ENCODE measurements at places on chromosomes 11 and 22. TPM values are rescaled to one million over a fixed set of nuclear protein-coding genes. Genes with fewer than 3 reads are reported as not detected.

SLC22A12 gene
- total RNA-seq, result not detected

DNA sequence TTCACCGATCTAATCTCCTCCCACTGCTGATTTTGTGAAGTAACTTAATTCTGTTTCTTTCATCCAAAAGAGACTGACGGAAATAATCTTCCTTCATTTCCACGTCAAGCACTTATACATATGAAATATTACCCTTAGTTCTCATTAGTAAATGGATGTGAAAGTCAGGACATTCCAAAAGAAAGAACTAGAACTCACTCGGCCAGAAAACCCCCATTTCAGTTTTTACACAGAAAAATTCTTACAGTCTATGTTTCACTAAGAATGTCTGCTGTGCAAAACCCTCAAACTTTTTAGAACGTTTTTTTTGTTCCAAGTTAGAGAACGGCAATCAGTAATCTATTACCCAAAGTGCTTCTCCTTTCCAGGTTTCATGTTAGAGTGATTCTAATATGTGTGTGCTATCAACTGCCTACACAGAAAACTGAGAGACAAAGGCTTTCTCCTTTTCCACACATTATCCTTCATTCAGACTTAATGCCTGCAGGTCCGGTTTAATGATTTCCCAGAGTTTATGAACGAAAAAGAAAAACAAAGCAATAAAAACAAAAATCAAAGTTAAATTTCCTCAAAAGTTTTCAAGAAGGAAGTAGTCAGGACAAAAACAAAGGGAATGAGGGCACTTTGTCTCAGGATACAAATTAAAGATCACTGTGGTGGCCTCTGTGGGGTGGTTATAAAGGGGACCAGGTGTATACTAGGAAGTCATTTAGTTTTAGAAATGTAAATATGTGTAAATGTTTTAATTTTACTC lies 11.3 kb upstream of the SESN3 start:
- peaks cover 4% of the 10 kb centered on the region for H3K4me1 ChIP-seq
- no peaks in the 10 kb centered on the region for H3K27me3 ChIP-seq
- no peak for DNase-seq
- no peak overlapping the region for H3K4me3 ChIP-seq

GRCh38 chr11:117145393-117145761 lies 1.3 kb downstream of the PAFAH1B2 start:
- no peak for DNase-seq
- no peaks in the 10 kb centered on the region for H3K27me3 ChIP-seq
- H3K4me1 ChIP-seq, result peaks cover 10% of the 10 kb centered on the region
- peak overlapping the region; percentile 95 for H3K27ac ChIP-seq

DNA sequence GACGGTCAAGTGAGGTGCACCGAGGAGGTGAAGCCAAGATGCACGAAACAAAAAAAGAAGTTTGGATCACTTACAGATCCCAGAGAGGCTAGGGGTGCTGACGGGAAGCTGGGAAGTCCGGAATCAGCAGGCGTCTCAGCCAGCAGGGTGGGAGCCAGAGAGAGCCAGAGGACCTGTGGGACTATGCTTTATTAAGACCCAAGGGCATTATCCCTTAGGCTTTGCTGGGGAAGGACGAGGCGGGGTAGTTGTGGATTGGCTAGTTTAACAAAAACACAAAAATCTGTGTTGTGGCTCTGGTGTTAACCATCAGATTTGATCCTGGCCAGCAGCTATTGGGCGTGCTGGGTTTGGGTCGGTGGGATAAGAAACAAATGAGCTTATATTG lies 427.1 kb downstream of the DYNC2H1 start:
- H3K36me3 ChIP-seq, result no peaks in the 10 kb centered on the region
- no peak for DNase-seq
- no peaks in the 10 kb centered on the region for H3K27me3 ChIP-seq
- no peak overlapping the region for H3K27ac ChIP-seq
- no peaks in the 10 kb centered on the region for H3K4me1 ChIP-seq
- H3K4me3 ChIP-seq, result no peak overlapping the region

DNA sequence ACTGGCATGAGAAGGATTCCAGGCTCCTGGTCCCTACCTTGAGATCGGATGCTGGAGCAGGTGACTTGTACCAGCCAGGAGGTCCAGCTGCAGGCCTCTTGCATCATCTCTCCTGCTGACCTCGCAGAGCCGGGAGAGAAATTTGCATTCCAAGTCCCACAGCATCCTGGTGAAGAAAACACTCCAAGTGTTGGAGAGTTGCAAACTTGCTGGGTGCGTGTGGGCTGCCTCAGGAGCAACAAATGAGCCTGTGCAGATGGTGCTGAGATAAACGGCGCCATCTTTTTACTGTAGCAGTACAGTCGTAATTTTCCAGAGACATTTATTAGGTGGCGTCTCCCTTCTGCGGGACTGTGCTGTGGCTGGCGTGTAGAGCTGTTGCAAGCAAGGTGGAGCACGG lies 32.1 kb upstream of the ZBTB16 start:
- H3K27me3 ChIP-seq, result no peaks in the 10 kb centered on the region
- DNase-seq, result no peak
- H3K27ac ChIP-seq, result no peak overlapping the region

- no peak overlapping the region for H3K4me3 ChIP-seq
- peaks cover 8% of the 10 kb centered on the region for H3K27me3 ChIP-seq
- no peaks in the 10 kb centered on the region for H3K36me3 ChIP-seq
- peak overlapping the region; percentile 80 for H3K27ac ChIP-seq
- DNase-seq, result peak; percentile 58
These were observed 95.3 kb upstream of the FGF3 start for GRCh38 chr11:69914286-69915150.

DNA sequence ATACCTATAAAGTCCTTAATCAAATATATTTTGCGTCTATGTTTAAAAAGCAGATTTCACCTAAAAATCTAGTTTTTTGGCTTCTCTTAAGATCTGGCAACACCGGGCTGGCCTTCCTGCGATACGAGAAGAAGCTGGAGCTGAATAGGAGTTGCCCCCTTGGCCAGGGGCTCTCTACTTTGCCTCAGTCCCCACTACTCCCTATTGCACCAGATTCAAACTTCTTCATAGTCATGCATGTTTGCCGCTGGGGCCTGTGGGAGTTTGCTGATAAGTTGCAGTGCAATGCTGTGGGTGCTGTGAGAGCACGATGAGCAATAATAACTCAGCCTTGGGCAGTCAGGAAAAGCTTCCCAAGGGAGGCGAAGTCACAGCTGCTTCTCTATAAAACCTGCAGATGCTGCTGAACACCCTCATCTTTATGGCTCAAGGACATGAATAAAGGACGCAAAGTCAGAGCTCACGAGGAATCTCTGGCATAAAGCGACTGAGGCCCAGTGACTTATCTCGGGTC lies 15.2 kb upstream of the EIF3D start:
- no peak overlapping the region for H3K4me3 ChIP-seq
- H3K27ac ChIP-seq, result no peak overlapping the region
- H3K36me3 ChIP-seq, result no peaks in the 10 kb centered on the region
- no peaks in the 10 kb centered on the region for H3K27me3 ChIP-seq
- DNase-seq, result no peak

DNA sequence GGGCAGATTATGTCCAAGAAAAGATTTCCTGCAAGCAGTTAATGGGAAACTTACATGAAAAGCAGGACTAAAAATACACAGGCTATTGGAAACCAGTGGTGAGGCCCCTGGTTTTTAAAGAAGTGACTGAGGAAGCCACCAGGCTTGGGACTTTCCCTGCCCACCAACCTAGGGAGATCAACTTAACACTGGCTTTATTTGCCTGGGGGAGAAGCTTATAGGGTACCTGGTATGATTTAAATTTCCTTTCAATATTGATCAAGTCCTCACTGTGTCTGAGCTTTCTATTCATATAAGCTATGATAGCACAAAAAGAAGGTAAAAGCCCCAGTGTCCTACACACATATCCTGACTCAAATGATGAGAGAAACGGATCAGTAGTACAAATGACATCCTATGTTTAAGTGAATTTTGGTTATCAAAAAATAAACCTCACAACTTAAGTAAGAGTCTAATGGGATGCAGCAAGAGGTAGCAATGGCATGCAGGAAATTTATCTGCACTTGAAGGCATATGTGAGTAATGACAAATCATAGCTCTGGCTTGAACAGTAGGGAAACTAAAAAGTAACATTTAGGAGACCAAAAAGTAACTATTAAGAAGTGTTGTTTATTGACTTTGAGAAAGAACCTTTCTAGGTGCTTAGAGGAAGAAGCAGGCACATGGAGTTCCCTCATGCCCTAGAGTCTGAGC lies 85.3 kb downstream of the GAB2 start:
- H3K36me3 ChIP-seq, result no peaks in the 10 kb centered on the region
- no peak for DNase-seq
- H3K27ac ChIP-seq, result no peak overlapping the region
- no peaks in the 10 kb centered on the region for H3K27me3 ChIP-seq
- H3K4me3 ChIP-seq, result no peak overlapping the region

DNA sequence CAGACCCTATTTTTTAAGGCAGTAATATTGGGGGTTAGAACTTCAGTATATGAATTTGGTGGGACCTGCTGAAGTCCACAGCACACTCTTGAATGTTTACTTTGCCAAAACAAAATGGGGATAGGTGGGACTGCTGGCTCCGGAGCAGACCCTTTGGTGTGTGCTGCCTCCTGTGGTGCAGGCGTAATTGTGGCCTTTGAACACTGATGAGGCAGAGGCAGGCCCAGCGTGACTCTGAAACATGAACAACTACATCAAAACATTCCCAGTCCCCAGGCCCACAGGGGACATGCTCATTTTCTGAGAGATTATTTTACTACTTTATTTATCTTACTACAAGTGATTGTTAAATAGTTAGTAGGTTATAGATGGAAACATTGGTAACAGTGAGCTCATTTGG lies 225.0 kb upstream of the TBCEL start:
- no peak overlapping the region for H3K4me3 ChIP-seq
- no peak overlapping the region for H3K27ac ChIP-seq
- no peak for DNase-seq
- H3K27me3 ChIP-seq, result peaks cover 62% of the 10 kb centered on the region
- H3K4me1 ChIP-seq, result no peaks in the 10 kb centered on the region
- H3K36me3 ChIP-seq, result no peaks in the 10 kb centered on the region

ARHGAP42 gene
- total RNA-seq, result 31.0 TPM

DNA sequence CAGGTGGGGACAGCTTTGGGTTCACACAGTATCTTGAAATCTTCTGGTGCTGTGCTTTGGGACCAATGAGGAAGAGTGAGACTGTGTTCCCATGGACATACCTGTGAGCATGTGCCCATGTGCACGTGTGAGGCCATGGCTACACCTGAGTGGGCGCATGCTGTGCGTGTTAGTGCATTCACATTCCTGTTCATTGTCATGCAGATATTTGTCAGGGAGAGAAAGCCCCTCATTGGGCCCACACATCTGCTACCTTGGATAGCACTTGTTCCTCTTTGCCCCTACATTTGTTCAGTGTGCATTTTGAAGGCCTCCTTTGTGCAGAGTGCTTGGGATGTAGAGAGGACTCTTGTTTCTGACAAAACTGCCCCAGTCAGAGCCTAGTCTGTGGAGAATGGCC lies 154.3 kb upstream of the E2F8 start:
- H3K4me1 ChIP-seq, result no peaks in the 10 kb centered on the region
- peaks cover 3% of the 10 kb centered on the region for H3K27me3 ChIP-seq
- H3K27ac ChIP-seq, result no peak overlapping the region
- no peak for DNase-seq
- no peak overlapping the region for H3K4me3 ChIP-seq

SLC37A2 gene
- total RNA-seq, result 52.2 TPM

HPX gene
- 1.0 TPM for total RNA-seq

- no peak overlapping the region for H3K4me3 ChIP-seq
- peaks cover 27% of the 10 kb centered on the region for H3K4me1 ChIP-seq
- H3K36me3 ChIP-seq, result peaks cover 48% of the 10 kb centered on the region
- peak overlapping the region; percentile 65 for H3K27ac ChIP-seq
These were observed 56.3 kb upstream of the ADSL start for GRCh38 chr22:40289991-40290459.

GRCh38 chr11:83574519-83574918 lies 288.4 kb upstream of the CCDC90B start:
- H3K27me3 ChIP-seq, result no peaks in the 10 kb centered on the region
- H3K36me3 ChIP-seq, result no peaks in the 10 kb centered on the region
- no peak overlapping the region for H3K4me3 ChIP-seq

GNAZ gene
- 4.4 TPM for total RNA-seq

DNA sequence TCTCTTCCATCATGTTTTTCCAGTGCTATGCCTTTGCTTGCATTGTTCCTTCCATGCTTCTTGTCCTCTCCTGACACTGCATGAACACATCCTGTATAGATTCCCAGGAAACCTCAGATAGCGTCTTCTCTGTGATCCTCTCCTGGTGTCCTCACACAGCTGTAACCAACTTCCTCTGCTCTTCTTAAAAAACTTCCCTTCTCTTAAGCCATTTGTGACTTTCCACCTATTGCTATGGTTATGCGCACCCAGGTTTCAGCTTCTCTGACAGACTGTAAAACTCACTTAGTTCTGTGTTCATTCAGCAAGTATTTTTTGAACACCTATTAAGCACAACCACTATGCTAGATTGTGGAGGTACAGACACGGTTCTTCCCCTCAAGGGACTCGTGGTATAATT lies 5.1 kb upstream of the APLP2 start:
- no peak overlapping the region for H3K4me3 ChIP-seq
- no peaks in the 10 kb centered on the region for H3K27me3 ChIP-seq
- H3K27ac ChIP-seq, result no peak overlapping the region
- no peaks in the 10 kb centered on the region for H3K36me3 ChIP-seq
- no peak for DNase-seq

DNA sequence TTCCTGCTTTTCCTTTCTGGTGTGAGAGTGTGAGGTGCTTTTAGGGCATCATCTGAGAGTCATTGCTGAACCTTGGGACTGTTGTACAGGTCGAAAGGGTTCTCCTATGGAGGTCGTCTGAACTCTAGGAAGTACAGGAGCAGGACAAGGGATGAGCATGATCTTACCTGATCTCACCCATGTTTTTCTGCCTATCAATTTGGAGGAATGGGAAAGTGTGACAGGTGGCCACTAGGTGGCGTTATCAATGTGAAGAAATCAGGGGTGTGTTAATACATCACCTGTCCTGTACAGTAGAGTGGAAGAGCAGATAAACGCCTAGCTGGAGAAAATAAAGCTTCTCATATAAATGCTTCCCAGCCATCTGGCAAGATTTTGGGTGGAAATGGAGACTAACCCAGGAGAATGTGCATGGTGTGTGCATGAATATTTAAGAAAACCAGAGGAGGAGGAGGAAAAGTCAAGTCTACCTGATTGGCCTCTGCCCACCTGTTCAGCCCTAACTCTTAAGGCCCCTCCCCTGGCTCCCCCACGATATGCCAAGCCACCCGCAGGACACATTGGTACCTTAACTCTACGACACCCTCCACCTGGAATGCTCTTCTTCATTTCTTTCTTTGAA lies 72.0 kb upstream of the NARS2 start:
- H3K27ac ChIP-seq, result no peak overlapping the region
- H3K27me3 ChIP-seq, result peaks cover 3% of the 10 kb centered on the region
- DNase-seq, result no peak
- H3K36me3 ChIP-seq, result no peaks in the 10 kb centered on the region
- H3K4me1 ChIP-seq, result no peaks in the 10 kb centered on the region

WNT11 gene
- total RNA-seq, result 0.85 TPM

GRCh38 chr11:4682623-4683419 lies 14.8 kb downstream of the OR51E2 start:
- no peak overlapping the region for H3K4me3 ChIP-seq
- no peak for DNase-seq

- H3K4me1 ChIP-seq, result peaks cover 29% of the 10 kb centered on the region
- H3K36me3 ChIP-seq, result no peaks in the 10 kb centered on the region
- peak; percentile 95 for DNase-seq
These were observed at the start of gene TP53I11 for GRCh38 chr11:44950625-44951476. TP53I11 (minus strand) TSS chr11:44950883; CDS start chr11:44938335, 12,548 bp downstream.

GRCh38 chr11:6650980-6651379 lies 4.6 kb downstream of the DCHS1 start:
- H3K27me3 ChIP-seq, result no peaks in the 10 kb centered on the region
- H3K36me3 ChIP-seq, result no peaks in the 10 kb centered on the region
- peaks cover 36% of the 10 kb centered on the region for H3K4me1 ChIP-seq
- H3K27ac ChIP-seq, result no peak overlapping the region
- no peak overlapping the region for H3K4me3 ChIP-seq

- no peaks in the 10 kb centered on the region for H3K36me3 ChIP-seq
- peaks cover 31% of the 10 kb centered on the region for H3K4me1 ChIP-seq
- no peak overlapping the region for H3K27ac ChIP-seq
These were observed 68.5 kb upstream of the MPEG1 start for GRCh38 chr11:59281177-59281576.
